ENCODE measurements at places on chromosomes 12 and 14. TPM values are rescaled to one million over a fixed set of nuclear protein-coding genes. Genes with fewer than 3 reads are reported as not detected.

HOXC4 gene
- 1.8 TPM for total RNA-seq

TRPV4 gene
- 0.50 TPM for total RNA-seq

ARHGEF25 gene
- total RNA-seq = 5.7 TPM

SAMD15 gene
- total RNA-seq = 2.6 TPM

GRCh38 chr14:61535032-61535431 is 160.3 kb upstream of the HIF1A start:
- no peak for DNase-seq

GRCh38 chr14:103122947-103123633 is at the start of gene TNFAIP2:
Gene TNFAIP2 (plus strand): TSS chr14:103123461. CDS start chr14:103126458, 2,997 bp downstream.
- DNase-seq = no peak

DNA sequence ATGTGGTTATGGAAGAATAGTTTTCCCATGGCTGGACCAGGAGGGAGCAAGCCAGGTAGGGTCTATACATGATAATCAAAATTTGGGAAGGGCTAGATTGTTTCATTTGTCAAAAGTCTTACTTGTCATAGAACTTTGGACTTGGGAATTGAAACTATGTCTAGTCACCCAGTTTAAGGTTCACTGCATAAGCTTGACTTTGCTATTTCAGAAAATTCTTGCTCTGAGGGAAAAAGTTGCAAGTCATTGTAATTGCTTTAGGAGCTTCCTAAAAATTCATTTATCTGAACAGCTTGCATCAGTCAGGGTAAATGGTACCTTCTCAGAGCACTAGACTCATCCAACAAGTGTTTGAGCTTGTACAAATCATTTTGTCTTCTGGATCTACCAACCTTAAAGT is 1194.7 kb downstream of the GALC start:
- no peak for DNase-seq

DNA sequence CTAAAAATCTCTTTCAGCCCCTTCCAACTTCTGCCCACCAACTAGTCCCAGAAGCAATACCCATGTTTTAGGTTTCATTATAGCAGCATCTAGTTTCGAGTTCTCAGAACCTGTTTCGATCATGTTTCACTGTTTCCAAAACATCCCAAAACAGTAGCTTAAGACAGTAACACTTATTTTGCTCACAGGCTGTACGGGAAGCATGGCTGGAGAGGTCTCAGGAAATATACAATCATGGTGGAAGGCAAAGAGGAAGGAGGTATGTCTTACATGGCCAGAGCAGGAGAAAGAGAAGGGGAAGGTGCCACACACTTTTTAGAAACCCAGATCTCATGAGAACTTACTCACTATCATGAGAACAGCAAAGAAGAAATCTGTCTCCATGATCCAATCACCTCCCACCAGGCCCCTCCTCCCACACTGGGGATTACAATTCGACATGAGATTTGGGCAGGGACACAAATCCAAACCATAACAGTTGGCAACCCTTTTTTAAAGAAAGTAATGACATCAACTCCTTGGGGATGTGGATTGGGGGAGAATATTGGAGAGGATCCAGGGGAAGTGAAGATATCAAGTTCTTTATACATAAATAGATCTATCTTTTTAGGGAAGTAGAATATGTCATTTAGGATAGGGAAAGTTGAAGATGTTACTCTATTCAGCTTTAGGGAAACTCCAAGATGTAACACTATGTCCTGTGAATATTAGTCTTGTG is 269.9 kb upstream of the PLEKHG7 start:
- DNase-seq = no peak

GRCh38 chr12:41193311-41193710 is 5.2 kb downstream of the PDZRN4 start:
- DNase-seq = no peak

DNA sequence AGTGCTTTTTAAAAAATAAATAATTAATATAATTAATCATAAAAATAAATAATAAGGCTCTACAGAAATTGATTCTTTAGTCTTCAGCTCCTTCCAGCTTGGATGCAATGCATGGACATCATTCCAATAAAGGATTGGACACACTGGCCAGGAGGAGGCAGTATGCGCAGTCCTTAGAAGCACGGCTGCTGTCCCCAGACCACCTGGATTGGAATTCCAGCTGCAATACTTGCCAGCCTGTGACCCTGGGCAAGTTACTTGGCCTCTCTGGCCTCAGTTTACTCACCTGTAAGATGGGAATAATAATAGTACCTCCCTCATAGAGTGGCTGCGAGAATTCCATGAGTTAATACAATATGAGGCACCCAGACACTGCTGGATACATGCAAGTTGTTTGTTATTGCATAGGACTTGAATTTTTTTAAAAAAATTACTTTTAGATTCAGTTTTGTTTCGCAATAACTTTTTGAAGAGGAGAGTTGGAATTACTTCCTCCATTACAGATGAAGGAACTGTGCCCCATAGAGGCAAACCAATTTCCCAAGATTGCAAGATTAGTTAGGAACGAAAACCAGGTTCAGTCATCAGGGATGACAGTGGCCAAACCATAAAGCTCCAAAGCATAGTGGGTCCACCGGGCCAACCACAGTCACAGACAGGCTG is 12.2 kb downstream of the RPH3A start:
- DNase-seq = no peak

- DNase-seq = peak; percentile 23
Measured at GRCh38 chr12:119989361-119989730, 310 bp downstream of the BICDL1 start.

- DNase-seq = no peak
Measured at GRCh38 chr12:91225316-91225715, 42.7 kb upstream of the DCN start.

- DNase-seq = no peak
Measured at GRCh38 chr14:46384611-46385010, 267.0 kb downstream of the RPL10L start.

- DNase-seq = peak; percentile 5
Measured at GRCh38 chr14:24849471-24849870, 200.5 kb downstream of the STXBP6 start.

- no peak for DNase-seq
Measured at GRCh38 chr12:11777962-11778361, 128.5 kb downstream of the ETV6 start.

- peak; percentile 27 for DNase-seq
Measured at GRCh38 chr12:97639702-97640101, 177.1 kb downstream of the RMST start.
